ENCODE measurements at places on chromosomes 12 and 14.

GRCh38 chr14:94180655-94181271, 6.6 kb downstream of the PPP4R4 start:
- DNase-seq = no peak

DNA sequence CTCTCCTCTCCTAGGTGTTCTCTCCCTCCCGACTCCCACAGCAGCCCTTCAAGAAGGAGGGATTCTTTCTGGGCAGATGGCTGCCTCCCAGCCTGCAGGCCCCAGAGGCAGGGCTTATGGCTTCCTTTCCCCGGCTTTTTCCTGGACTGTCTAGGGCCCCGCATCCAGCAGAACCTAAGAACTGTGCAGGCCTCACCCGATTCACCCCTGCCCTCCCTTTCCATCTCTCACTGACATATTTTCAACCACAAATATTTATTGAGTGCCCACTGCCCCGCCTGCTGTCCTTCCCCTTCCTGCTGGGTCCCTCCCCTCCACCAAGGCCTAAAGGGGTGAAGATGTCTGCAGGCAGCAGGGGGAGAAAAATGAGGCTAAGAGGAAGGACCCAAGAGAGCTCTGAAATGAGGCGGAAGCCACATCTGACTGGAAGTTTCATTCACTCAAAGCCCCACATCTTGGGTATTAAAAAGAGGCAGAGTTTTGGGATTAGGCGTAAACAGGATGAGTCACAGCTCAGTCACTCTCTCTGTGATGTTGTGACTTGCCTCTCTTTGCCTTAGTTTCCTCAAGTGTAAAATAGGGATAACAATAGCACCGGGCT, 2.9 kb downstream of the SCNN1A start:
- no peak for DNase-seq

- DNase-seq = no peak
Measured at GRCh38 chr12:114726092-114726710, 42.2 kb upstream of the TBX3 start.

GRCh38 chr12:15719230-15719629, 70.0 kb downstream of the EPS8 start:
- no peak for DNase-seq

DNA sequence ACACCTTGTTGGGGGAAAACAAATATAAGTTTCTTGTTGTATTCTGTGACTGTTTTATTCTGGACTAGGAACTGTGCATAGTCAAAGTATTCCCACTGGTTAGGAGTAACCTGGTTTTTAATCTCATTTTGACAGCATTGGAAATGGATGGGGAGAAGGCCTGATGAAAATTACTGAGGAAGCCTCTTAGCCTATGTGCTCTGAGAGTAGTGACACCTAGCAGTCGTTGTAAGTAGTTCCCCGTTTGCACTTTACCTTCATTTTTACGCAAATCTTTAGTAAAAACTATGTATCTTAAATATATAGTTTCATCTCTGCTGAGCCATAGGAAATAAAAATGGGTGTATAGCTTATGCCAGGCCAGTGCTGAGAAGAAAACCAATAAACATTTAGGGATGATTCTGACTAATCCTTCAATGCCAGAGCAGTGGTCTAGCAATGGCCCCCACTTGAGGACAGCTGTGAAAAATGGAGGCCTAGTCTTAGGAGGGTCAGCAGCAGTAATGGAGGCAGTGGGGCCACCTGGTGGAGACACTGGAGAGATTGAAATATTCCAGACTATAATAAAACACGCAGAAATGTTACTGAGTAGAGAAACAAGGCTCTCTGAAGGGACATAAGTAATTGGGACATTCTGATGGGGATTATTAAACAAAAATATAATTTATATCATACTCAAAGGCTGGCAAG, 133.2 kb upstream of the NOVA1 start:
- no peak for DNase-seq

- no peak for DNase-seq
Measured at GRCh38 chr14:61386173-61386772, 64.9 kb downstream of the PRKCH start.

GRCh38 chr12:103441437-103442181, 54.2 kb downstream of the C12orf42 start:
- no peak for DNase-seq

- no peak for DNase-seq
Measured at GRCh38 chr14:85663256-85663655, 133.3 kb downstream of the FLRT2 start.

GRCh38 chr12:54292083-54292930, 8.5 kb downstream of the NFE2 start:
- no peak for DNase-seq

DNA sequence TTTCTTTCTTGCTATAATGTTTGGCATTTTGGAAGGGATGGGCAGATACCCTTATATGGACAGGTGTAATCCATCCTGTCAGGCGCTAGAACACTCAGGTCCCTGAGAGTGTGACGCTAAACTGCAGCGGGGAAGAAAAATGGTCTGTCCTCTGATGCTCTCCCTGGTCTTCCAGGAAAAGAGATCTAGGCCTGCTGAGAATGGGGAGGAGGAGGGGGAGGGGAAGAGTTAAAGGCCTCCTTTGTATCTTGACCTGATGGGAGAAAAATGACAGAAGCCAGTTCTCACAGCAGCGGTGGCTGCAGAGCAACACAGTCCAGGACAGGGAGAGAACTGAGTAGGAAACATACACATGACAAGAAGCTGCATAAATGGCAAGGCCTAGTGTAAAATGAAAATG, 61.1 kb downstream of the RPS6KA5 start:
- DNase-seq = no peak

DNA sequence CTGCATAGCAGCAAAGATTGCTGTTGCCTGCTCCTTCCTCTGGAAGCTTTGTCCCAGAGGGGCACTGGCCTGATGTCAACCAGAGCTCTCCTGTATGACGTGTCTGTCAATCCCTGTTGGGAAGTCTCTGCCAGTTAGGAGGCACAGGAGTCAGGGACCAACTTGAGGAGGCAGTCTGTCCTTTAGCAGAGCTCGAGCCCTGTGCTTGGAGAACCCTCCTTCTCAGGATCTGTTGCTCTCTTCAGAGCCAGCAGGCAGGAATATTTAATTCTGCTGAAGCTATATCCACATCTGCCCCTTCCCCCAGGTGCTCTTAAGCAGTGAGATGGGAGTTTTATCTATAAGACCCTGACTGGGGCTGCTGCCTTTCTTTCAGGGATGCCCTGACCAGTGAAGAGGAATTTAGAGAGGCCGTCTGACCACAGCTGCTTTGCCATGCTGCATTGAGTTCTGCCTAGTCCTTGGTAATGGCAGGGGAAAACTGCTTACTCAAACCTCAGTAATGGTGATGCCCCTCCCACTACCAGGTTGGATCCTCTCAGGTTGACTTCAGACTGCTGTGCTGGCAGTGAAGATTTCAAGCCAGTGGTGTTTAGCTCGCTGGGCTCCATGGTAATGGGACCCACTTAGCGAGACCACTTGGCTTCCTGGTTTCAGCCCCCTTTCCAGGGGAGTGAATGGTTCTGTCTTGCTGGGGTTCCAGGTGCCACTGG, 218.6 kb upstream of the SLC38A2 start:
- no peak for DNase-seq

DNA sequence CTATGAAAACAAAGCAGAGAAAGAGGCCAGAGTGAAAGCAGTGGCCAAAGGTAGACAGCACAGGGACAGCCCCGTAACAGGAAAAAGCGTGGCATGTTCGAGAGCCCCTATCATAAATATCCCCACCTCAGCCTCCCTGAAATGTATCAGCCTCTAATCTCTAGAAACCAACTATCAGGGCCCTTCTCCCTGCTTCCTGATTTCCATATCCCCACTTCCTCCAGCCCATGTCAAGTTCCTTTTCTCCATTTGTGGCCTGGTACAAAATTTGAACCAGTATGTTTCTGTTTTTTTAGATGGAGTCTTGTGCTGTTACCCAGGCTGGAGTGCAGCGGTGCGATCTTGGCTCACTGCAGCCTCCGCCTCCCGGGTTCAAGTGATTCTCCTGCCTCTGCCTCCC, 16.9 kb downstream of the DEPDC4 start:
- DNase-seq = no peak

DNA sequence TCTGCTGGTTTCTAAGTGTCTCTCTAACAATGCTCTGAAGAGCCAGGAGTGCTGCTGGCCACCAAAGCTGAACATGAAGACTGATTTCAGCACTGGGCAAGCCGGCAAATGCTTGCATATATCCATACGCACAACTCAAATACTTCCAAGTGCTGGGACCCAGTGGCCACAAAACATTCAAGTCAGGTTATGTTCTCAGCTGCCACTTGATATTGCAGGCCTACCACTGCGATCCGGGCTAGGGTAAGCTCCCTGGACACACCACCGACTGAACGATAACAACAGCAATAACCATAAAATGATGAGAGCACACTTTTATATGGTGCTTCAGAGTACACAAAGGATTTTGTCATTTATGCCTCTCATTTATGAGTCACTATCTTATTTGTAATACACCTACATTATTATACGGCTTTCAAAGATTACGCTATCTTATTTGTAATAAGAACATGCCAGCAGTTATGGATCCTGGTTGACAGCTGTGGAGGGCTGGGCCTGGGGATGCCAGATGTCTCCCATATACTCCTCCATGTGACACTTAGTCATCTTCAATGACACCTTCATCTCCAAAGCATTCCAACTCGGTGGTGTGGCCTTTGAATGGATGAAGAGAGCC, 35.5 kb downstream of the CRACR2A start:
- DNase-seq = no peak

GRCh38 chr14:91265404-91265803, 20.9 kb upstream of the GPR68 start:
- DNase-seq = no peak

- peak; percentile 41 for DNase-seq
Measured at GRCh38 chr12:15220915-15221885, at the start of gene RERG. Gene RERG (minus strand): TSS chr12:15221417. CDS start chr12:15217489, 3,928 bp downstream.

GRCh38 chr14:35221462-35221861, 70.7 kb upstream of the PSMA6 start:
- DNase-seq = no peak

DNA sequence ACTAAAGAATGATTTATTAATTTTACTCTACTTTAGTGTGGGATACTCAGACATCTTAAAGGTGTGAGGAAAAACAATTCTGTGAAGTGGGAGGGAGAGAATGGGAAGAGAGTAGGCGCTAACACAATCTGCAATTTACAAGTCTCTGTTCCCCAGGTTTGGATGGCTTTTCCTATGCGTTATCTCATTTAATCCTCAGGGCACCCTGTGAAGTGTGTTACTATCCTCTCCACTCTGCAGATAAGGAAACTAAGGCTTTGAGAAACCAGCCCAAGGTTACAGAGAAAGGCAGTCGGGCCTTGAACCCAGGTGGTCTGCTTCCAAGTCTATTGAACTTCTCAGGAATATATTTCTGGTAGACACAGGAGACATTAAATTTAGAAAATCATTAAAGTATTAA, 36.2 kb upstream of the TUBA1C start:
- DNase-seq = no peak

- DNase-seq = no peak
Measured at GRCh38 chr14:38168416-38168815, 39.3 kb upstream of the SSTR1 start.

- no peak for DNase-seq
Measured at GRCh38 chr14:63512861-63513260, 30.3 kb downstream of the PPP2R5E start.

GRCh38 chr14:35401422-35402265, 2.9 kb downstream of the NFKBIA start:
- DNase-seq = no peak

GRCh38 chr14:52094546-52095271, 25.9 kb upstream of the NID2 start:
- no peak for DNase-seq

GRCh38 chr14:33127531-33127930, 188.9 kb downstream of the NPAS3 start:
- DNase-seq = no peak

DNA sequence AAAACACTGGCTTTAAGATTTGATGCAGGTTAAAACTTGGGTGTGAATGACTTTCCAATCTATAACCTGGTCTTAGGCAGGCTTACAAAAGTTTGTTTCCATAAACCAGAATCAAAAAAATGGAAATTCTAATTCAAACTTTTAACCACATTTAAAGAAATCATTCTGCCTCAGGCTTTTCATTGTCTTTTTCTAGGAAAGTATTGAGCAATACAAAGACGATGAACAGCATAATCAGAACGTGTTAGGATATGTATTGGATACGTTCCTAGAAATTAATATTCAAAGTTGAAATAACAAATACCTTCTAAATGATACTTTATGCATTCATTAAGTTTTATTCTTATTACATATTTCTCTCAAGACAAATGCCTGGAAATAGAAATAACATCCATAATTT, 172.9 kb downstream of the CEP128 start:
- DNase-seq = no peak

- DNase-seq = no peak
Measured at GRCh38 chr12:129339336-129339735, 486.1 kb downstream of the GLT1D1 start.

DNA sequence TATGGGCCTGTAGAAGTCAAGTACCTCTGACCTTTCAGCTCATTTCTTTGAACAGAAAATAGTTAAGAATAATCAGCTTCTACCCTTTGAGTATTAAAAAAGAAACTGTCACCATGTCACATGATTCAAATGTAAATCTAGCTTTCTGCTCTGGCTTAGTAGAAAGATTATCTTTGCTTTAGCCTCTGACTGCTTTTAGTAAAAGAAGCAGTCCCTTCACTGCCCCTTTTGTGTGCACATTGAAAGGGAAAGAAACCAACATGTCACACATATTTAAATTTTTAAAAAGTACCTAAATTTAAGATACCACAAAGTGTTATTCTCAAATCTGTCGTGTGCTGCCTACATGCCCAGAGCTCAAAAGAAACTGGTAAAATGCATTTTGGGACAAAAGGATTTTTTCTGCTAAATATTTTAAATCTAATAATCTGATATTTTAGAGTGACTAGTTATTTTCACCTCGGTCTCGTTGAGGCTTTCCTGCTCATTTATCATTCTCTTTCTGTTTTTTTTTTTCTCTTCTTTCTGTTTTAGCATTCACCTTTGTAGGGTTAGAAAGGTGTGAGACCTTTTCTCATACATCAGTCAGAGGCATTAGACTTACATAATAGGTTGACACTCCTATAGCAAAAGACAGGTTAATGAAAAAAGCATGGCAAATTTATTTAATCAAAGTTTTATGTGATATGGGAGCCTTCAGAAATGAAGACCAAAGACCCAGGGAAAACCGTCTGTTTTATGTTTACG, 41.3 kb downstream of the SLC16A7 start:
- no peak for DNase-seq

- DNase-seq = no peak
Measured at GRCh38 chr12:38586789-38587188, 270.2 kb downstream of the ALG10B start.

GRCh38 chr14:96717116-96717515, 80.1 kb upstream of the VRK1 start:
- DNase-seq = no peak

GRCh38 chr14:49950275-49951228, 57.7 kb downstream of the ARF6 start:
- no peak for DNase-seq

GRCh38 chr12:113208041-113208934, 13.0 kb upstream of the TPCN1 start:
- peak; percentile 16 for DNase-seq

All from stimulated activated CD8-positive, alpha-beta memory T cell treated with anti-CD3 and anti-CD28 coated beads, Interleukin-7, amount 100 ng/mL, for 24 hours (primary cell).